ENCODE measurements at places on chromosomes 7 and 10.

- no peak for DNase-seq
Measured at GRCh38 chr7:84070770-84071169, 123.8 kb downstream of the SEMA3A start.

GRCh38 chr10:97124211-97124610, 61.5 kb downstream of the SLIT1 start:
- no peak for DNase-seq

DNA sequence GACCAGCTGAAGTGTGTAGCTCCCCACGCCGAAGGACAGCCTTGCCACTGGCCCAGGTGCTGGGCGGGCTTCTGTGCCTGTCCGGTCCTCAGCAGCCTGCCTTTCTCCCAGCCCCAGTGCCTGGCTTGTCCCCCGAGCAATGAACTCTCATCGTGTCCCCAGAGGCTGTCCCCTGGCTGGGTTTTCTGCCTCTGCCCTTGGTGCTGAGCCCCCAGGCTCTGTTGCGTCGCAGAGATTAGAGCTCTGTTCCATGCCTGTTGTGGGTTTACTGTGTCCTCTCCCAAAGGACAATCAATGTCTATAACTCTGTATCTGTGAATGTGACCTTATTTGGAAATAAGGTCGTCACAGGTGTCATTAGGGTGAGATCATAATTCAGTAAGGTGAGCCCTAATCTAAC, 226.1 kb upstream of the SHH start:
- no peak for DNase-seq

DNA sequence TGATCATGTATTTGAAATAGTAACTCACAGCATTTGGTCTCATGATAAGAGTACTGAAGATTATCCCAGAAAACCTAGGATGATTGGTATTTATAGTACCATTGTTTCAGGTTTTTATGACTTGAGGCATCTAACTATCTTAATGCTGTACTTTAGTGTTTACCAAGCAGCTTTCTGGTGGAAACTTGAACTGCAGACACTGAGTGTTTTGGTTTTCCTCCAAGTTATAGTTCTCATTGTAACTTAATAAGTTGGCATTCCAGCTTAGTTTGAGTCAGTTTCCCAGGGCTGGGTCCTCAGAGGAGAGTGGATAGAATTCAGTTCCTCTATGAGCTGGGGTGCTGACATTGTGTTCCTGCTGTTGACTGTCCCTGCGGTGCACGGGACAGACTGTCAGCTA, 50.4 kb downstream of the SEC23IP start:
- DNase-seq: no peak

- DNase-seq: no peak
Measured at GRCh38 chr7:47331179-47331565, 250.7 kb downstream of the TNS3 start.

DNA sequence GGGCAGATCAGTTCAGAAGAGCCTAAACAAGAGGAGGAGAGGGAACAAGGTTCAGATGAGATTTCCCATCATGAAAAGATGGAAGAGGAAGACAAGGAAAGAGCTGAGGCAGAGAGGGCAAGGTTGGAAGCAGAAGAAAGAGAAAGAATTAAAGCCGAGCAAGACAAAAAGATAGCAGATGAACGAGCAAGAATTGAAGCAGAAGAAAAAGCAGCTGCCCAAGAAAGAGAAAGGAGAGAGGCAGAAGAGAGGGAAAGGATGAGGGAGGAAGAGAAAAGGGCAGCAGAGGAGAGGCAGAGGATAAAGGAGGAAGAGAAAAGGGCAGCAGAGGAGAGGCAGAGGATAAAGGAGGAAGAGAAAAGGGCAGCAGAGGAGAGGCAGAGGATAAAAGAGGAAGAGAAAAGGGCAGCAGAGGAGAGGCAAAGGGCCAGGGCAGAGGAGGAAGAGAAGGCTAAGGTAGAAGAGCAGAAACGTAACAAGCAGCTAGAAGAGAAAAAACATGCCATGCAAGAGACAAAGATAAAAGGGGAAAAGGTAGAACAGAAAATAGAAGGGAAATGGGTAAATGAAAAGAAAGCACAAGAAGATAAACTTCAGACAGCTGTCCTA, 52.7 kb upstream of the AGBL3 start:
- DNase-seq: no peak

All from activated effector memory CD4-positive, alpha-beta T cell treated with anti-CD3 and anti-CD28 coated beads, Interleukin-2, amount 50 U/mL, for 16 hours (primary cell).